ENCODE measurements at places on chromosomes 3 and 15.

- DNase-seq: no peak
- H3K27ac ChIP-seq: no peak overlapping the region
- no peaks in the 10 kb centered on the region for H3K27me3 ChIP-seq
- H3K4me1 ChIP-seq: peaks cover 15% of the 10 kb centered on the region
- no peak overlapping the region for H3K4me3 ChIP-seq
Observed at GRCh38 chr3:49362561-49362960, 4.4 kb upstream of the GPX1 start.

DNA sequence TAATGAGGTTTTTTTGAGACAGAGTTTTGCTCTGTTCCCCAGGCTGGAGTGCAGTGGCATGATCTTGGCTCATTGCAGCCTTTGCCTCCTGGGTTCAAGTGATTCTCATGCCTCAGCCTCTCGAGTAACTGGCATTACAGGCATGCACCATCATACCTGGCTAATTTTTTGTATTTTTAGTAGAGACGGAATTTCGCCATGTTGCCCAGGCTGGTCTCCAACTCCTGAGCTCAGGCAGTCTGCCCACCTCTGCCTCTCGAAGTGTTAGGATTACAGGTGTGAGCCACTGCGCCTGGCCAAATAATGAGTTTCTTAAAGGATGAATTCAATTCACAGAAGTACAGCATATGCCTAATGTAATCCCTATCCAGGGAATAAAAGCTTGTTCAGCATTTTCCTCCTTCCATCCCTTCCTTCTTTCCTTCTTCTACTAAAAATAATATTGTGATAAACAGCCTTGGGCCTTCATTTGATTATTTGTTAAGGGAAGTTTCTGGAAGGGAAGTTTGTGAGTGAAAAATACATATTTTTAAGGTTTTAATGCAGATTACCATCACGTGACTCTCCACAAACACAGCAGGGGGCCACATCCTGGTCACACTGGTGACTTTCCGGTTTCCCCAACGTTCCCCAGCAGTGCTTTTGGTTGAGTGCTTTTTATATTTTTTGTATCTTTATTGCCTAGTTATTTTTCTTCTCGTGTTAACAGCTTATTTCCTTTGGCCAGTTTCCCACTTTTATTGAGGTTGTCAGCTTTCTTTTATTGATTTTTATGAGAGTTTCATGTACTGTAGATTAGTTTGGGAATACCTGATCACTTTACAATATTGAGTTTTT, 116.8 kb downstream of the USP13 start:
- DNase-seq: no peak
- H3K4me3 ChIP-seq: no peak overlapping the region
- H3K4me1 ChIP-seq: no peaks in the 10 kb centered on the region
- peaks cover 46% of the 10 kb centered on the region for H3K36me3 ChIP-seq
- no peaks in the 10 kb centered on the region for H3K27me3 ChIP-seq

GRCh38 chr15:89813381-89814111, 1.1 kb downstream of the ANPEP start:
- peak overlapping the region; percentile 50 for H3K4me3 ChIP-seq
- H3K4me1 ChIP-seq: peaks cover 55% of the 10 kb centered on the region
- peaks cover 52% of the 10 kb centered on the region for H3K27me3 ChIP-seq
- DNase-seq: no peak
- H3K27ac ChIP-seq: peak overlapping the region; percentile 73
- H3K36me3 ChIP-seq: no peaks in the 10 kb centered on the region

GRCh38 chr3:53948174-53948573, 56.5 kb upstream of the SELENOK start:
- H3K27ac ChIP-seq: no peak overlapping the region
- no peak overlapping the region for H3K4me3 ChIP-seq
- no peaks in the 10 kb centered on the region for H3K36me3 ChIP-seq
- no peaks in the 10 kb centered on the region for H3K4me1 ChIP-seq
- H3K27me3 ChIP-seq: no peaks in the 10 kb centered on the region

GRCh38 chr3:14307656-14308302, 94.6 kb upstream of the SLC6A6 start:
- H3K4me1 ChIP-seq: peaks cover 29% of the 10 kb centered on the region
- H3K27ac ChIP-seq: no peak overlapping the region
- no peaks in the 10 kb centered on the region for H3K27me3 ChIP-seq
- no peak for DNase-seq
- H3K36me3 ChIP-seq: no peaks in the 10 kb centered on the region

DNA sequence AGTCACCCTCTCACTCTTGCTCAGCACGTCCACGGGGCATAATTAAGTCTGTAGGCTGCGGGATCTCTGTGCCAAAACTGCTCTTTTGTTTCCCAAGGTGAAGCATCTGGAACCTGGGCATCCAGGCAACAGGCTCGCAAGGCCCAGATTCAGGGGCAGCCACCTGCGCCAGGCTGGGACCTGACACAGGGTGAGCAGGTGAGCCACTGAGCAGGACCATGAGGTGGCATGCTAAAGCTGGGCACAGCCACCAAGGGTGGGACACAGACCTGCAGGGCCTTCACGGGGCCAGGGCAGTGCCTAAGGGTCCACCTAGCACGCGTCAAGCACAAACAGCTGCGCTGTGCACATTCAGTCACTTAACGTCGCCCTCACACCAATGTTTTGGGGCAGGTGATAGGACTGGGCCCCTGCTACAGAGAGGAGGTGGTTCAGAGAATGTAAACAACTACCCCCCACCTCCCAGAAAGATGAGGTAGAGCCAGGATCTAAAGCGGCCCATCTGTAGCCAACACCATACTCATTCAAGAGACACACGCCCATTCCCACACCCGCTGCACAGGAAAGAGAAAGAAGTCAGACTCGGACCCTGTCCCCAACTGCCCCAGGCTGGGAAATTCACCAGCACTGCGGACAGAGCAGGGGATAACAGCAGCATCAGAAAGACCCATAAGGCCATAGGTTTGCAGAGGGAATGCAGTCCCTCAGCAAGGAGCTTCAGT, 16.3 kb downstream of the XXYLT1 start:
- peak overlapping the region; percentile 6 for H3K27ac ChIP-seq
- no peak for DNase-seq
- peaks cover 54% of the 10 kb centered on the region for H3K4me1 ChIP-seq
- H3K27me3 ChIP-seq: no peaks in the 10 kb centered on the region

- no peak overlapping the region for H3K4me3 ChIP-seq
- no peaks in the 10 kb centered on the region for H3K27me3 ChIP-seq
- DNase-seq: no peak
- H3K4me1 ChIP-seq: no peaks in the 10 kb centered on the region
- H3K27ac ChIP-seq: no peak overlapping the region
- no peaks in the 10 kb centered on the region for H3K36me3 ChIP-seq
Observed at GRCh38 chr3:72481542-72481941, 366.7 kb downstream of the SHQ1 start.

DNA sequence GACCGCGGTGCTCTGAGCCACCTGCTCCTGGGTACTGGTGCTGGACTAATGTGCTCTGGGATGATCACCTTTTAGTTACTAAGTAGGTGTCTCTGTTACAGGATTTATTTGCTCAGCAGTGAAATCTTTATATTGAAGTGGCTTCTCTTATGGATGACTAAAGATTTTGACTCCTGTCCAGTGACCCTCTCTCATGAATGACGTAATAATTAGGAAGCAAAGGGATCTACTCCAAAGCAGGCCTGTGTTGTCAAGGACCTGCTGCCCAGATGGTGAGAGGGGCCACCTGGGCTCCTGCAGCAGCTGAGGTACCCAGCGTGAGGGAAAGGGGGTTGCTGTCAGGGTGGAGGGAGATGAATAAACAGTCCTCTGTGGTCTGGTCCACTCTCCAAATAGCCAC, 263.6 kb downstream of the GABRG3 start:
- no peak overlapping the region for H3K27ac ChIP-seq
- no peaks in the 10 kb centered on the region for H3K27me3 ChIP-seq
- no peak for DNase-seq
- H3K36me3 ChIP-seq: no peaks in the 10 kb centered on the region
- no peaks in the 10 kb centered on the region for H3K4me1 ChIP-seq
